ENCODE measurements at places on chromosomes 1 and 21.

- peak; percentile 96 for DNase-seq
Observed at GRCh38 chr1:51956528-51957509, 33.7 kb downstream of the RAB3B start.

GRCh38 chr21:32713726-32714125 lies 14.1 kb downstream of the SYNJ1 start:
- DNase-seq, result no peak

DNA sequence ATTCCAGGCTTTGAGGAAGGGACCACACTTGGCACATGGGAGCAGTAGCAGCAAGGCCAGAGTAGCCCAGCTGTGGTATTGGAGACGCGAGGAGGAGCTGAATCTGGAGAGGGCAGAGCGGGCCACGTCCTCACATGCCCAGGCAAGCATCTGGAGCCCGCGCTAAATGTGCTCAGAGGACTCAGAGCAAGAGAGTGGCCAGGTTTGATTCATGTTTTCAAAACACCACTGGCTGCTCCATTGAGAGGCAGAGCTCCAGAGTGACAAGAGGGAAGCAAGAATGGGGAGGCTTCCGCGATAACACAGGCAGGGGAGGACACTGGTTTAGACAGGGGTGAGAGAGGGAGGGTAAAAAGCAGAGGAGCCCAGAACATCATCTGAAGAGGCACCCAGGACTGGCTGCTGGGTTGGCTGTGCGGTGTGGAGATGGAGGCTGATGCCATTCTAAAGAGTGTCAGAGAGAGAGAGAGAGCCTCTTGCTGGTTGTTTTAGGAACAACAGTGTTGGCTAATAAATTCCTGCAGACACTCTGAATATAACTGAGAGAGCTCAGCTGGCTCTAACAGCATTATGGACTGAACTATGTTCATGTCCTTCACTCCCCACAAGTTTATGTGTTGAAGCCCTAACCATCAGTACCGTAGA lies 32.3 kb downstream of the RCAN1 start:
- no peak for DNase-seq

DNA sequence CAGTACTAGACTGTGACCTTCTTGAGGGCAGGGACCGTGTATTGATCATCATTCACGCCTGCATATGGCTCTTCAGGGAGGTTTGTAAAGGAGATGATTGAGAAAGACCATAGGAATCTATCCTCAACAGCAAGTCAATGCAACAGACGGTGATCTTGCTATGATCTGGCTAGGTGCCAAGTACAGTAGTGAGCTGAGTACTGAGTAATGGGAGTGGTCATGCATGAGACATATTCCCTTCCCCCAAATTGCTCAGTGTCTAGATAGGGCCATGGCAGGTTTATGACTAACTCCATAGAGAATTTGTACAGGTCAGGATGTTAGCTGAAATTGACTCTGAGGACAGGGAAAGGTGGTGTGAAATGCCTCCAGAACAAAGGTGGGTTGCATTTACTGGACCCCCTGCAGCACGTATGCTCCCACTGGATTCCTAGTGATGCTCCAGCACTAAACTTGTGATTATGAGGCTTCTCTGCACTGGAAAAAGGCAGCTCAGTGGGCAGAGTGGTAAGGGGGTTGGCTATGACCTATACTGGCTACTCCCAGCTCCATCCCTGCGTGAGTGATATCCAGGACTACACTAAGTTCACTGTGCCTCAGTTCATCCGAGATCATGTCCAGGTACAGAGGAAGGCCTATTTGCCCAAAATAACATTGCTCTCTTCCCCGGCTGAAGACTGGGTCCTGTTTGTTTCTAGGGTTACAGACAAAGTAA lies 37.2 kb downstream of the KCNJ6 start:
- DNase-seq, result no peak

DNA sequence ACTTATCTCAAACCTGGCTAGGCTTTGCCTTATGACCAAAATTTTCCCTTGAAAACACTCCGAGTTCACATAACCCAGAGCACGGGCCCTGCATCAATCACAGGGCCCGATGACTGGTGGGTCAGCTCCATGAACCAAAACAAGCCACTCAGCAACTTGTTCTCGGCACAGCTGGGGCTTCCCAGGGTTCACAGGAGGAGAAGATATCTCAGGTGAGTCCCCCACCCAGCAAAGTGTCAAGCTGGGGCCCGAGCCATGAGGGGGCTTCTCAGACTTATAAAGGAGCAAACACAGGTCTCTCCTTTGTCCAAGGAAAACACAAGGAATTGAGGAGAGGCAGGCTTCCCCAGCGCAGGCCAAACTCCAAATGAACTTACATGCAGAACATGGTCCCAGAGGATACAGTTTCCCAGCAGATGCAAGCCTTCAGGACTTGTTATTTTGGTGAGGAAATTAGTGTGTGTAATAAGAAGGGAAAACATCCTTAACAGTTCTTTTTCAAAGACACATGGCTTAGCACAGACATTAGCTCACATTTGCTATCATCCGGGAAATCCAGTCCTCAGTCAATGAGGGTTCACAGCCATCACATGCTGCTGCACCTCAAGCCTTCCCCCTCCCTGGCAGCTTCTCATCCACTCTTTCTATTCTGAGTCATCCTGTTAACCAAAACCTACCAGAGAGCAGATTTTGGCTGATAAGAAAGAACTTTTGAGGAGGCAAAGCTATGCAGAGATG lies 98.1 kb upstream of the NFIA start:
- DNase-seq, result no peak

DNA sequence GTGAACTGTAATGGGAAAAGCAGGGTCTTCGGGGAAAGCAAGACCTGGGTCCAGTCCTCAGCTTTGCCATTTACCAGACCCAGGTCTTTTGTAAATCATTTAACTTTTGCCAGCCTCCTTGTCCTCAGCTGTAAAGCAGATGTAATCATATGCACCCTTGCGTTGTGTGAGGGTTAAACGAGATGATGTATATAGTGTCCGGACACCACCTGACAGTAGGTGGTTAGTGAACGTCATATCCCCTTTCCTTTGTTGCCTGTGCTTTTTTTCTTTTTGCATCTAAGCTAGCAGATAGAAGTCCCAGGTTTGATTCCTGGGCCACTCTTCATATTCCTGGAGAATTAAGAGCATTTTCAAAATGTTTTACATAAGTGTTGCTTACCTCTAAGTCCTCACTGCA lies 28.5 kb downstream of the IL12RB2 start:
- no peak for DNase-seq

DNA sequence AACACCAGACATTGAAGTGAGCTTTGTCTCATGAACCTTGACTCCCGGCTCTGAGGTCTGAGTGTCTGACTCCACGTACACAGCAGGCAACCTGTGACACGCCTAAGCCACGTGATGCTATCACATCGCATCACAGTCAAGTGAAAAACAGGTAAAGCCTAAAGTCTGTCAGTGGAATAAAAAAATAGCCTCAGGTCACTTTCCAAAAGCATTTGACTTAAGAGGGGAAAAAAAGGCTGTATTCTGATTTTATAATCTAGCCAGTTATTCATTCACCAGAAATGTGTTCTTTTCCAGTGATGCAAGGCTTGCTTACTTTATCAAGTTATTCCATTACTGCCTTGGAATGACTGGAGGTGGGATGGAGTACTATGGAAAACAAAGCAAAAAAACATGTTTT lies 163.2 kb upstream of the HMCN1 start:
- no peak for DNase-seq

DNA sequence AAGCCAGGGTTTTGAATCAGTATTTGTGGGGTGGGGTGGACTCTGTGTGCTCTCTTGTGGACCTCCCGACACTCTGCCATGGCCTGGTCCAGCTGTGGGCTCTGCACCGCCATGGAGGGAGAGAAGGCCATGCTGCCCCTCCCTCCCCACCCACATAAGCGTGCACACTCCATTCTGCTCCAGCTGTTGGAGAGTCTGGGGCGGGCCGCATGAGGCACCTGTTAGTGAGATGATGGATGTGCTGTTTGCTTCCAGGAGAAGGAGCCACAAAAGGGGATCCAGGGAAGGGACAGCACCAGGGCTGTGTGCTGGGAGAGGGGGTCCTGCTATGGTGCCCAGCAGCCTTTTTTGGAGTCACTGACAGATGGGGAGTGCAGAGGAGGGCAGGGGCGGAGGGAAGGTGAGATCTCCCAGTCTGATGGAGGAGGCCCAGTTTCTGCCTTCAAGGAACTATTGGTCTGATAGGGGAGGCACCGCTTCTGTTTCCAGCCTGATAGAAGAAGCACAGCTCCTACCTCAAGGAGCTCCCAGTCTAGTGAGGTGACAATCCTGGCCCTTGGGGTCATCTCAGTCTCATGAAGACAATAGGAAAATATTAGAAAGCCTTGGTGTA lies 101.5 kb downstream of the ACTL8 start:
- no peak for DNase-seq

- DNase-seq, result peak; percentile 34
Observed at GRCh38 chr1:32240140-32240951, 6.7 kb upstream of the FAM167B start.

DNA sequence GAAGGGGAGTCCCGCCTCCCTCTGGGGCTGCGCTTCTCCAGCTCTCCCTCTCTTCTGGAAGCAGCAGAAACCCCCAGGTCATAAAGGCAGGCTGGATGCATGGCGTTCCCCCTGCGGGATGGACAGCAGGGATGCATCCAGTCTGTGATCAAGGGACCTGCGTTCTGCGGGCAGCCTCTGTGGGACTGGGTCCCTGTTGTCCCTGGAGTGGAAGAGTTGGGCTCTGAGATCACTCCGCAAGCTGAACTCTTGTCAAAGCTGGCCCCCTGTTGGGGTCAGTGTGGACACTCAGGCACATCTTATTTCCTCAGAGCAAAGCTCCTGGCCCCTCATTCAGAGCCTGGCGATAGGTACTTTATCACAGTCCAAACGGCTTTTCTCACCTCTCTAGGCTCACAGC lies 341.2 kb downstream of the PTPRU start:
- no peak for DNase-seq

DNA sequence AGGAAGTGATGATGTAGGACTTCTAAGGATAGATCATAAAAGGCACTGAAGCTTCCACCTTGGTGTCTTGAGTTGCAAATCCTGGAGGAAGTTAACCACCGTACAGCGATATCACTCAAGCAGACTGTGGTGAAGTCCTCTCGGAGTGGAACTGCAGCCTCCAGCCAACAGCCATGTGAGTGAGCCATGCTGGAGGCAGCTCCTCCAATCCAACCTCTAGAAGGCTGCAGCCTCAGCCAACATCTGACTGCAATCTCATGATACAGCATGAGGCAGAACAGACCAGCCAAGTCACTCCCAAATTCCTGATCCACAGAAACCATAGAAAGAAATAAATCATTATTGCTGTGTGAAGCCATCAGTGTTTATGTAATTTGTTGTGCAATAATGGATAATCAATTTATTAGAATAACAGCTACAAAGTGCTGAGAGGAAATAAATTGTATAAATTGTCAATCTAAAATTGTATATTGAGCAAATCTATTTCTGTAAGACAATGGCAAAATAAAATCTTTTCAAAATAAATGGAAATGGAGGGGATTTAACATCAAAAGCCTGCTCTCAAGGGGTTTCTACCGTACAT lies 65.0 kb downstream of the PRSS38 start:
- no peak for DNase-seq

DNA sequence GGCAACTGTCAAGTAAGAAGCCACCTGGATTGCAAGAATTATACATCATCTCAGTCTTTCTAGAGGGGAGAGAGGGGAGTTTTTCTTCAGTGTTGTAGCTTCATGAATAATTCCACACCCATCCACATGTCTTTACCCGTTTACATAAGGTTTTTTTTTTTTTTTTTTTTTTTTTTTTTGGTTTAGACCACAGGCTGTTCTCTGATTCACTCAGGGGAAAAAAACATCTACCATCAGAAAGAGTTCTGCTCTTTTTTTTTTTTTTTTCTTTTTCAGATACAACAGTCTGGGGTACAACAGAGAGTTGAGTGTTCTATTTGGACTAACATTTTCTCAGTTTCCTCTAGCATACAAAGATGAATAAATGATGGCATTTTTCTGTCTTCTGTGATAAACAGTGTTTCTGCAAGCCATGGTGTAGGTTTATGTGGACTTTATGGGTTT lies 4.9 kb upstream of the KIF14 start:
- no peak for DNase-seq

- no peak for DNase-seq
Observed at GRCh38 chr1:37797750-37798345, 4.2 kb downstream of the MANEAL start.

- no peak for DNase-seq
Observed at GRCh38 chr1:86388777-86389176, 7.3 kb downstream of the ODF2L start.

DNA sequence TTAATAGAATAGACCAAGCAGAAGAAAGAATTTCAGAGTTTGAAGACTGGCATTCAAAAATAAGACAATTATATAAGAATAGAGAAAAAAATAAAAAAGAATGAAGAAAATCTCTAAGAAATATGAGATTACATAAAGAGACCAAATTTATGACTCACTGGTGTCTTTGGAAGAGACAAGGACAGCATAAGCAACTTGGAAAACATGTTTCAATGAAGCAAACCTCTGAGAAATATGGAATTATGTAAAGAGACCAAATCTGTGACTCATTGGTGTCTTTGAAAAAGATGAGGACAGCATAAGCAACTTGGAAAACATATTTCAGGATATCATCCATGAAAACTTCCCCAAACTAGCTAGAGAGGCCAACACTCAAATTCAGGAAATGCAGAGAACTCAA lies 60.4 kb upstream of the LYPLAL1 start:
- DNase-seq, result no peak

GRCh38 chr1:29549001-29549400 lies 312.7 kb downstream of the PTPRU start:
- DNase-seq, result no peak

- DNase-seq, result peak; percentile 27
Observed at GRCh38 chr1:110718452-110718851, 43.7 kb upstream of the KCNA3 start.

DNA sequence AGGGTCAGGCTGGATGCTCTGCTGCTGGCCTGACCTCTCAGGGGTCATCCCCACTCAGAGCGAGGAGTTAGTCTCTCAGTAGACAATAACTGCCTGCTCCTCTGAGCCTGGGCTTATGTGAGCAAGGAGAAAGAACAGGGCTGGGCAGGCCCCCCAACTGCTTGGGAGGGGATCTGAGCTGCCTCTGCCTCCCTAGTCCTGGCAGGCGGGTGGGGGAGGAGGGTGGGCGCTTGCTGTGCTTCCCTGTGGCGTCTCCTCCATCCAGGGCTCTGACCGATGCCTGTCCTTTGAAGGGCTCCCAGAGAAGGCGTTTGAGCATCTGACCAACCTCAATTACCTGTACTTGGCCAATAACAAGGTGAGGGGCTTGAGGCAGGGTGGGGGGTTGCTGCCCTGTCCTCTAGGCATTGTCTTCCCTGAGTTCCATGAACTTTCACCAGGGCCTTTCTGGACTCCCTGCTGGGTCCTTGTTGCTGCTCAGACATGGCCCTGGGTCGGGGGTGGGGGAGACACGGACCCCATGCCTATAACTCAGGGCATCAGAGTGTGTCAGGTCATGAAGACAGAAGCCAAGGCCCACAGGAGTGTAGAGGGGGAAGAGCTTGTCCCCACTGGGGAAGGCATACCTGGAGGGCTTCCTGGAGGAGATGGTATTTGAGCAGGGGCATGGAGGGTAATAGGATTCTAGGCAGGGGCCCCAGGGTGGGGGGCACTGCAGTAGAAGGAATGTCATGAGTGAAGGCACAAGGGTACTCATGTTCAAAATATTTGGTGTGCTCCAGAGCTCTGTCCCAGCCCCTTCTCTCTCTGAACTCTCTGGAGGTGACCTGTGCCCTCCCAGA lies 12.5 kb downstream of the PODN start:
- no peak for DNase-seq

Measured in NCI-H2029 treated with DMSO at 0.1 percent for 48 hours (cell line).